ENCODE measurements at places on chromosomes 16 and 17.

DNA sequence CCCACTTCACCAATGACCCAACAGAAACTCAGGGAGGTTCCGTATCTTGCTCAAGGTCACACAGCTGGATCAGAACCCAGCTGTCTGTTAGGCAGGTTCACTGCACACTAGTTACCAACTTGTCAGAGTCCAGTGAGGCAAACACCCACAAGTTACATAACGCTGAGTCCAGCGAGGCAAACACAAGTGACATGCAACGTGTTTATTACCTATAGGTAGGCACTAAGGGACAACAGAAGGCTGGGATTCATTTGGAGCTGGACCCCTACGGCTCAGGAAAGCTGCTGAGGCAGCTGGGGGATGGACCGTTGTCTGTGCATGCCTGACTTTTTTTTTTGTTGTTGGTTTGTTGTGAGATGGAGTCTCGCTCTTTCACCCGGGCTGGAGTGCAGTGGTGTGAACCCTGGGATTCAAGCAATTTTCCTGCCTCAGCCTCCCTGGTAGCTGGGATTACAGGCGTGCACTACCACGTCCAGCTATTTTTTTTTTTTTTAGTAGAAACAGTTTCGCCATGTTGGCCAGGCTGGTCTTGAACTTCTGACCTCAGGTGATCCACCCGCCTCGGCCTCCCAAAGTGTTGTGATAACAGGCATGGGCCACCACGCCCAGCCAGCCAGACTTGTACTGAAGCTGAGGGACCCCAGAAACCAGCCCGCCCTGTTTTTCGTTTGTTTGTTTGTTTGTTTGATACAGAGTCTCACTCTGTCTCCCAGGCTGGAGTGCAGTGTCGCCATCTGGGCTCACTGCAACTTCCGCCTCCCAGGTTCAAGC is 1.9 kb upstream of the RSAD1 start:
- DNase-seq = peak; percentile 20

DNA sequence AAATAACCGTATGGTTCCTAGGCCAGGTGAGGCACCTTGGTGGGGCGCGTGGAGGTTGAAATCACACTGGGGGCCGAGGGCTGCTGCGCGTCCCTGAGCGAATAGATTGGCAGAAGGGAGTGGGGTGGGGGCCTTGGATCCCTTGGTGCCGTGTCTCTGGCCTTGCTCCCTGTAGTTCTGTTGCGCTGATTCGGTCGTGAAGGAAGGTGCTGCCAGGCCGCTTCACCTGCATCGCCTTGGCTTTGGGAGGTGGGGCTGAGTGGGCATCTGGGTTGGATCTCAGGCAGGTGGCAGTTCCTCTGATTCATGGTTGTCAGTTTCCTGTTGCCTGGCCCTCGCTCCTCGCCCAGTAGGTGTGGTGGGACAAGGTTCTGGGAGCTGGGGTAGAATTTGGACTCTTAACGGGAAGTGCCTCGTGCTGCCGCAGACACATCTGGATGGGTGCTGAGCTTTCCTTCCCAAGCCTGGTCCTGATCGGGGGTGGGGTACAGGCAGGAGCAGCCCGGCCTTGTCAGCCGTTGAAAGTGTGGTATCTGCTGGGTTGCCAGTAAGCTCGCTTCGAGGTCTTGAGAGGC is 30.1 kb downstream of the PGS1 start:
- no peak for DNase-seq

- DNase-seq = no peak
Measured at GRCh38 chr16:69589434-69590269, 23.9 kb downstream of the NFAT5 start.

DNA sequence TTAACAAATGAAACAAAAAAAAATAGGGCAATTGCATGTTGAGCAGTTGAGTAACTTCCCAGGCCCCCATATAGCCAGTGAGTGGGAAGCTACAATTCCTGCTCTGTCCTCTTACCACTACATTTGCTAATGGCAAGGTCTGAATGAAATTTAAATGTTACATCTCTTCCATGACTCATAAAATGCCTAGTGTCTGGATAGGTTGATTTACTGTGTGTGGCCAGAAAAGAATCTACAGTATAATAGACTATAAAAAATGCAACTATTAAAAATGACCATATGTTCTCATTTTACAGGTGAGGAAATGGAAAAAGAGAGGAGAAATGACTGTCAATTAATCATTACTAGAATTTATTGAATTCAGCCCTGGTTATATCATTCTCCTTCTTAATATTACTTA is 1199.3 kb downstream of the CDH11 start:
- no peak for DNase-seq

All from NCI-H524 (cell line).